NCI-H526 treated with DMSO at 0.1 percent for 48 hours (cell line): ENCODE measurements at places on chromosomes 11 and 22.

GRCh38 chr22:45518580-45518991, 15.9 kb downstream of the FBLN1 start:
- no peak for DNase-seq

DNA sequence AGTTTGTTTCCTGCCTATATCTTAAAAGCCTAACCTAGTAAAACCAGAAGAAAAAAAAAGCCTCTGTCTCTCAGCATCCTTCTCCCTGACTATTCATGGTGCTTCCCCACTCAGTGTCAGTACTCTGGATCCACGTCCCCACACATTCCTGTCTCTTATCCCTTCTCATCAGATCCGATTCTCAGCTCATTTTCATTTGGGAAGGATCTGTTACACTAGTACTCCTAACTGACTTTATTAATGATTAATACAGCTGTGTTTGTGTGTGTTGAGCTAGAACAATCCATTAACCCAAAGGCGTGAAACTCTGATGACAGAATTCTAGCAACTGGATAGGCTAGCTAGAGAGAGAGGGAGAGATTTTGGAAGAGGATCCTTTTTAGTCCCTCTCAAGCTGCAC, 1.5 kb downstream of the PRRG4 start:
- no peak for DNase-seq

DNA sequence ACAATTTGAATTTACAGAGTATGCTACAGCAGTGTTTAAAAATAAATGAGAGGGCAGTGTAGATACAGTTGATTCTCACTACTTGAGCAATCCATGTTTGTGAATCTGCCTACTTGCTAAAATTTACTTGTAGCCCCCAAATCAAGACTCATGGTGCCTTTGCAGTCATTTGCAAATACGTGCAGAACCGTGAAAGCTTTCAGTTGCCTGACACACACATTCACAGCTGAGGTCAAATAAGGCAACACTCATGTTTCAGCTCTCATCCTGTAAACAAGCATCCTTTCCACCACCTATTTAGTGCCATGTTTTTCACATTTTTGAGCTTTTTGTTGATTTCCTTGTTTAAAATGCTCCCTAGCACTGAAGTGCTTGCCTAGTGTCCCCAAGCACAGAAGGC, 32.5 kb upstream of the RASL10A start:
- DNase-seq = no peak

DNA sequence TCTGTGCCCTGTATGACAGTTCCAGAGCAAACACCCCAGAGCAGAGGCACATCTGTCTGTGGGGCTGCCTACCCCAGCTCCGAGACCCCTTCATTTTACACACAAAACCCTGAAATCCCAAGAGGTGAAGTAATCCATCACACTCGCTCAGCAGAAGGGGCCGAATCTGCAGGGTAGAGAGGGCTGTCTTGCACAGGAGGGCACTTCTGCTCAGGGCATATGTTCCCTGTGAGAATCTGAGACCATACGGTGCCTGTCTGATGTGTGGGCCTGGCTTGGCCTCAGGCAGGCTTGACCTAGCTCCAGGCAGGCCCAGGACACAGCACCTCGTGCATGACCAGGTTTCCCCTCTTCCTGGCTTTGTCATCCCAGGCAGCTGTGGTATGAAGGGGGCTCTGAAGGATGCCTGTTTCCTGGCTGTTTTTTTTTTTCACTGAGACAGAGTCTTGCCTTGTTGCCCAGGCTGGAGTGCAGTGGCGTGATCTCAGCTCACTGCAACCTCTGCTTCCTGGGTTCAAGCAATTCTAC, 37.2 kb downstream of the GRIK4 start:
- DNase-seq = no peak
